ENCODE measurements at places on chromosomes 3 and 15.

- peak; percentile 4 for DNase-seq
Observed at GRCh38 chr3:119034256-119035013, at the start of gene IGSF11. Gene IGSF11, minus strand, starts transcription at chr3:119034846. Its CDS starts 264 bp downstream, at chr3:119034582.

GRCh38 chr3:179186426-179186825, 38.3 kb downstream of the PIK3CA start:
- DNase-seq, result no peak

- DNase-seq, result no peak
Observed at GRCh38 chr3:11002371-11002807, 9.8 kb downstream of the SLC6A1 start.

DNA sequence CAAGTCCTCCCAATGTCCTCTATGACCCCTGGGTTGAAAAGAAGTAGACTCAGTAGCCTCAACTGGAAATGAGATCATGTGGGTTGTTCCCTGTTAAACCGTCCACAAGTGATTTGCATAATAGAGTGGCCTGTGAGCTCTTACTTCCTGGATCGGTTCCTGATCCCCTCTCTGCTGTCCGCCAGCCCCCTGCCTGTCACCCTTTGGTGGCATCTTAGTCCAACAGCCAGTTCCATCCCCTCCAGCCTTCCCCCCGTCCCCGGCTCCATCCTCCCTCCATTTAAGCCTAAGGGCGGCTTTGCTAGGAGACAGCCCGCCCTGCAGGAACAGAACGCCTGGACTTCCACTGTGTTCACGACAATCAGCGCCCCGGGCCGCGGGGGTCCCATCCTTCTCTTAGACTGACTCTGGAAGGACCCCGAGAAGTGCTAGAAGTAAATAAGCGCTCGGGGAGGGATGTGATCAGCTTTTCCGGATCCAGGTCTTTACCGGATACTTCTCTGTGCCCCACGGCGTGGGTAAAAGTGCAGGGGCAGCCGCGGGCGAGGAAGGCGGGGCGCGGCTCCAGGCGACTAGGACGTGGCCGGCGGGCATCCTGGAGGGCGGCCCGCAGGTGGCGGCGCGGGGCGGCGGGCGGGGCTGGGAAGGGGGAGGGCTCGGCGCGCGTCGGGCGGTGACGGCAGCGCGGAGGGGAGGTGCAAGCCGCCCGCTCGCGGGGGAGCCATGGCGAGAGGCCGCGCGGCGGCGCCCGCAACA, 51.2 kb upstream of the ULK4 start:
- peak; percentile 75 for DNase-seq

DNA sequence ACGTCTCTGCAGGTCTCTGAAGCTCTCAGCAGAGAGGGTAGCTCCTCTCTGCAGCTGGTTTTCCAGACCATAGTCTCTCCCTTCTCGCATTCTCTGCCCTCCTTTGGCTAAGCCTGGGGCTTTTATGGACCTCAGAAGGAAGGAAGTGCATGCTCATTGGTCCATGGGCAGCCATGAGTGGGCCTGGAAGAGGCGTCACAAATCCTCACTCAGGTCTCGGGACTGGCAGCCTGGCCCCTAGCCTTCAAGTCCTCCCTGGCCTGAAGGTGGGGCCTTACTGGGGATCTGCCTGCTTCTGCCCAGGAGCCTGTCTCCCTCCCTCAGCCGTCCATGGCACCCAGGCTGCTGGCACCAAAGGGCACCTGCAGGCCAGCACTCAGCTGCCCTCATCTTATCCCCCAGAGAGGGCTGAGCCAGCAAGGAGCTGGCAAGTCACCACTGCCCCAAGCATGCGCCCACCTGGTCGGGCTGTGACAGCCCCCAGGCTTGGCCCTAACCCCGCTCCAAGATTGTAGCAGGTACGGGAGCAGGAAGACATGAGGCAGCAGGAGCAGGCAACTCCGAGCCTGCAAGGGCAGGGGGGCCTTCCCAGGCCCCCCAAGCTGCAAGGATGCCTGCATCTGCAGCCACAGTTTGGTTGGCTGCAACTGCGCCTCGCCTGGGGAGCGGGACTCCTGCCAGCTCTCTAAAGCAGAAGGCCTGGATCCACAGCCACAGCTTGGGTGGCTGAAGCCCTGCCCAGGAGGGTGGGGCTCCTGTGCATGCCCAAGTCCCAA, 37.4 kb downstream of the GHSR start:
- DNase-seq, result no peak
